ENCODE measurements at places on chromosomes 7 and 10. TPM values are rescaled to one million over a fixed set of nuclear protein-coding genes. Genes with fewer than 3 reads are reported as not detected.

DNA sequence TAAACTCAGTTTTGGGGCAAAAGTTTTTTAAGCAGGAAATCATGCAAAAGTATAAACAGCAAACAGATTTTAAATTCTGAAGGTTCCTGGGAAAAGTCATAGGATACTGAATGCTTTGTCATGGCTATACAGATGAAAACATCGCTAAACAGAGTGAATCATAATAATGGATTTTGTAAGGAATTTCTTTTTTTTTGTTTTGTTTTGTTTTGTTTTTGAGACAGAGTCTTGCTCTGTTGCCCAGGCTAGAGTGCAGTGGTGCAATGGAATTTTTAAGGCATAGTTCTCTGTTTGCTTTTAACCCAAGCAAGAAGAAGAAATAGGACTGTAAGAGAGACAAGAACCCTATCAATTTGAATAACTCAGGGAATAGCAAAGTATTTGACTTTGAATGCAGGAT is 285.3 kb downstream of the NRG3 start:
- no peak for DNase-seq

DNA sequence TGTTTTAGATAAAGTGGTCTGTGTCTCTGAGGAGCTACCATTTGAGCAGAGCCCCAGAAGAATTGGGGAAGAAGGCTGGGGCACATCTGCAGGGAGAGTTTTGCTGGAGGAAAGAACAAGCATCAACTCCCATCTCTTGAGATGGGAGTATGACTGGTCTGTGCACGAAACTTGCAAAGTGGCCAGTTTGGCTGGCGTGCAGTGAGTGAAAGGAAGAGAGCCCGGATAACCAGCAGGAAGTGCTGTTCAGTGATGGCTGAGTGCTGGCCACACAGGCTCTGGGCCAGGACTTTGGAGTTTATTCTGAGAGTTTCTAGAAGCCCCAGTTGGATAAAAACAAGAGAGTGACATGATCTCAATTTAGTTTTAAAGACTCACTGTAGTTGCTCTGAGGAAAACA is 34.4 kb upstream of the SVIL start:
- no peak for DNase-seq

DNA sequence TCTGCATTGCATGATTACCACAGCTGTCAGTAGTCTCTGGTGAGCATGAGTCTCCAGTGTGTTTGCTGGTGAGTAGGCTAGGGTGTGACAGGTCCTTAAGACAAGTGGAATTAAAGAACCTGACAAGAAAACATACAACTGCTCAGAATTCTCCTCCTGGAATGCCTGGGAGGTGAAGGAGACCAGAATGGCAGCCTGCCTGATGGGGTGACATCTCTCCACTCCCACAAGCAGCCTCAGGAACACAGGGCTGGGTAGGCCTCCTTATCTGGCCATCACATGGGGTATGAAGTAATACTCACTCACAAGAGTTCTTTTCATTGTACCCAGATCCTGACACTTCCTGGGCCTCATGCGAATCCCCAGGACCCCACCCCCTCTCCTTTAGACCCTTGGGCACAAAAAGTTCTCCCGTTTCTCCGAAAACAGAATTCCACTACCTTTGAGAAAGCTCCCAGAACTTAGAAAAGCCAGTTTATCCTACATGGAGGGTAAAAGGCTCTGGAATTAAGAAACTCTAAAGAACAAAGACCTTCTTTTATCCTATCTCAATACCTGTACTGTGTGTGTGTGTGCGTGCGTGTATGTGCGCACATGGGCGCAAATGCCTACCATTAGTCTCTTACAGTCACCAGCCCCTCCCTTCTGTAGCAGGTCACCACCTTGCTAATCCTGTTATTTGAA is 33.4 kb upstream of the C1GALT1 start:
- DNase-seq, result no peak

DNA sequence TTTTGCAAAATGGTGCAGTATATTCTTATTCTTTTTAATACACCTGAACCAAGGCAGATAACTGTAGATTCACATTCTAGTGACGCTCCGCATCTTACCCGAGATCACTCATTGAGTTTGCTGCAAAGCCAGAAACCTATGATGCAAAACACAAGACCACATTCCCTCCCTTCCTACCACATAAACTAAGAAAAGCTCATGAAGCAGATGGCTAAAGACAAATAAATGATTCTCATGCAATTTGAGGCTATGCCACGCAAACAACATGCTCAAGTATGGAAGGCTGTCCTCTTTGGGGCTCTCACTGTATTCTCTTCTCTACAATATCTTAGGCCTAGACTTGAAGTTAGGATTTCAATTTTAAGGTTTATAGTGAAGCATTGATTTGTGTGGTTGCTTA is 95.0 kb upstream of the BMPER start:
- no peak for DNase-seq

DNA sequence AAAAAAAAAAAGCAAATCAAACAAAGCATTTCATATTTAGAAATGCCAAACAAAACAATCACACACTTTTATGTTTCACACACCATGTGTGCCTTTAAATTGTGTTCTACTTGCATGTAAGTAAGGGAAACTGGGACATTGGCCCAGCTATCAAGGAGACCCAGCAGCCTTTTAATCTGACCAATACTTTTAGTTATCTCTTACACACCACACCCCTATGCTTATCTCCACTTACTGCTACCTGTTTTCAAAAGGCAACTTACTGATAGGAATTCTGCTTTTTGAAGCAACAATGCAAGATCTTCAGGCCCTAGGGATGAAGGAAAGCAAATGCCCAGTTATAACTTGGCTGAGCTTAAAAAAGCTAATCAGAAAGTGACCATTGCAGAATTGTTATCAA is 1244.8 kb upstream of the SORCS1 start:
- DNase-seq, result no peak

DNA sequence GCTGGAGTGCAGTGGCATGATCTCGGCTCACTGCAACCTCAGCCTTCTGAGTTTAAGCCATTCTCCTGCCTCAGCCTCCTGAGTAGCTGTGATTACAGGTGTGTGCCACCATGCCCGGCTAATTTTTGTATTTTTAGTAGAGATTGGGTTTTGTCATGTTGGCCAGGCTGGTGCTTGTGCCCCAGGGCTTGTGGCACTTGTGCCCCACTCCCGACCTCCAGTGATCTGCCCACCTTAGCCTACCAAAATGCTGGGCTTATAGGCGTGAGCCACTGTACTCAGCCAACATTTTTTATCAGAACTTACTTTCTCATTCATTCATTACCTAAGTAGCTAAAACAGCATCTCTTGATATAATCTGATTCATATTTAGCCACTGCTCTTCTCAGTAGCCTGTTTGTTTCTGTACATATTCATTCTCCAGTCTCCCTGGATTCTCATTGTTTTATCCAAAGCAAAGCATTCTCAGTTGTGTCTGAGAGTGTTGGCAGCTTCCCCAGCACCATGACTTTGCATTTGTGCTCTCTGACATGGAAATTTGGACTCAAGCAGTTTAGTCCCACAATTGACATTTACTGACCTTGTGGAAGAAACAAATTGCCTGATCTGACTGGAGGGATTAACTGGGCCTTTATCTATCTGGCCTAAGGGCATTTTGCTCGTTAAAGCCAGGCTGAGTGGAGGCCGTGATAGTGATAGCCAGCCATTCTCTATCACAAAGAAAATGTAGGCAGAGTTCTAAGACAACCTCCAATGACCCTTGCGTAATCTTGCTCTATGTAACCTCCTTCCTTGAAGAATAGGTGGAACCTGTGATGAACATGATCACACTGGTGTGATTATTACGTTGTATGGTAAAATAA is 44.9 kb downstream of the AKR1B15 start:
- DNase-seq, result peak; percentile 59

DNA sequence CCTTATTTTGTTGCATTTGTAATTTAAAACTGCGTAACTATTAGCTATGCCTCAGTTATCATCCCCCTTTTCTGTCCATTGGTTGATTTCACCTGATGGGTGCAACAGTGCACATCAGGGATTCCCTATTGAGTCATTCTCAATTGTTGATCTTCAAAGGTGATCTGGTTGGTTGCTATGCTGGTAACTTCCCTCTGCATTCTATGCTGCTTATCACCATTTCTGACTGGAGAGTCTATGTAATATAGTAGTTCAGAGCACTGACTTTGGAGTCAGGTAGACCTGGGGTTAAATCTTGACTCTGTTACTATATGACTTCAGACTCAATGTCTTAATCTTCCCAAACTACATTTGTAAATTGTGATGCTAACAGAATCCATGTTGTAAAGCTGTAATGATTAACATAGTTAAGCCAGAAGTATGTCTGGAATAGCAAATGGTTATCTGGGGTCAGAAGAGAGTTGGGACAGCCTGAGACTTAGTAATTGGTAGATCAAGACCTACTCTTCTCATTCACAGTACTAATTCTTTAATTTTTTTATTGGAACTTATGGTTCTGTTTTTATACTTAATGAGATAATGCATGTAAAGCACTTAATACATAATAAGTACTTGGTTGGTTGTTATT is 38.1 kb downstream of the EXOC6 start:
- no peak for DNase-seq

GRCh38 chr7:98115746-98116525 is 9.3 kb downstream of the LMTK2 start:
- DNase-seq, result no peak

The ASZ1 gene
- 0.05 TPM for polyA plus RNA-seq

The HMX3 gene
- polyA plus RNA-seq, result not detected

The SLC26A5 gene
- polyA plus RNA-seq, result not detected

The MYPN gene
- 68.1 TPM for polyA plus RNA-seq

The PILRA gene
- polyA plus RNA-seq, result 2.0 TPM
